NCI-H774 (cell line): ENCODE measurements at places on chromosomes 7 and 10.
A peak's percentile ranks its signal among the peaks of the same experiment; 100 is the strongest.

DNA sequence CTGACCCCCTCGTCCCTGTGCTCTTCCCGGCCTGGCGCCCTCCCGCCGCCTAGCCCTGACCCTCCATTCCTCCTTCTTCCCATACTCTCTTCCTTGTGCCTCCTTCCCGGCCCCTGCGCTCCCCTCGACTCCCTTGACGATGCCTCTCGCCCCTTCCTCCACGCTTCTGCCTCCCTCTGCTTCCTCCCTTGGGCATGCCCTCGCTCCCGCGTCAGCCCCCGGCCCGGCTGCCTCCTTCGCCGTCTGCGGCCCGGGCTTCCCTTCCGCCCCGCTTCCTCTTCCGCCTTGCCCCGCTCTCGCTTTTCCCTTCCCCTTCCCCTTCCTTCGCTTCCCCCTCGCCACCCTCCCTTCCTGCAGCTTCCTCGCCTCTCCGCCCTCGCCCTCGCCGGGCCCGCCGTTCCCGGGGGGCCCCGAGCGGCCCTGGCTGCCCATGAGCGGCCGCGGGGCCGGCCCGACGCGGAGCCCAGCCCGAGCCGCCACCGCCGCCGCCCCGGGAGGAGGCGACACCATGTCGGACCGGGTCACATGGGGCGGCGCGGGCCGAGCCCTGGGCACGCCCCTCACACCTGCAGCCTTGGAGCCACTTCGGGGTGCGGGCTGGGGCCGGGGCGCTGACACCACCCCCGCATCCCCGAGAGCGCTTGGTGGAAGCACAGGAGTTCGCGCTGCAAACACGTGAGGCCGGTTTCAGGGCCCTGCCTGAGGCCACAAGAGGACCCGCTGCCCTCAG lies at the start of gene FBXW4:
Gene FBXW4 (minus strand): TSS at position 497 of the 730 bp plus-strand sequence. CDS start 65 bp downstream, at position 432.
- peak; percentile 4 for DNase-seq

DNA sequence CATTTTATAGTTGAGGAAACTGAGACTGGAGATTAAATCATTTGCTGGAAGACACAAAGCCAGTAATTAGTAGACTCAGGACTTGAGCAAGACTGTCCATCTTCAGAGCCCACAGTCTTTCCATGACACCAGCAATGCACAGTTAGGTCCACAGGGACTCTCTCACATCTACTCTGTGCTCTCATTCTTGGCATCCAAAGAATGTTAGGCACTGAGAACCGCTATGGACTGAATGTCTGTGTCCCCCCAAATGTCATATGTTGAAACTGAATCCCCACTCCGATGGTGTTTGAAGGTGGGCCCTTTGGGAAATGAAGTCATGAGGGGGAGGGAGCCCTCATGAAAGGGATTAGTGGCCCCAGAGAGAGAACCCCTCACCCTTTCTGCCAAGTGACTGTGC lies 100.6 kb downstream of the LANCL2 start:
- no peak for DNase-seq

GRCh38 chr7:158760936-158761335 lies 56.3 kb upstream of the NCAPG2 start:
- DNase-seq, result no peak

GRCh38 chr10:661597-662222 lies 27.8 kb downstream of the DIP2C start:
- no peak for DNase-seq

DNA sequence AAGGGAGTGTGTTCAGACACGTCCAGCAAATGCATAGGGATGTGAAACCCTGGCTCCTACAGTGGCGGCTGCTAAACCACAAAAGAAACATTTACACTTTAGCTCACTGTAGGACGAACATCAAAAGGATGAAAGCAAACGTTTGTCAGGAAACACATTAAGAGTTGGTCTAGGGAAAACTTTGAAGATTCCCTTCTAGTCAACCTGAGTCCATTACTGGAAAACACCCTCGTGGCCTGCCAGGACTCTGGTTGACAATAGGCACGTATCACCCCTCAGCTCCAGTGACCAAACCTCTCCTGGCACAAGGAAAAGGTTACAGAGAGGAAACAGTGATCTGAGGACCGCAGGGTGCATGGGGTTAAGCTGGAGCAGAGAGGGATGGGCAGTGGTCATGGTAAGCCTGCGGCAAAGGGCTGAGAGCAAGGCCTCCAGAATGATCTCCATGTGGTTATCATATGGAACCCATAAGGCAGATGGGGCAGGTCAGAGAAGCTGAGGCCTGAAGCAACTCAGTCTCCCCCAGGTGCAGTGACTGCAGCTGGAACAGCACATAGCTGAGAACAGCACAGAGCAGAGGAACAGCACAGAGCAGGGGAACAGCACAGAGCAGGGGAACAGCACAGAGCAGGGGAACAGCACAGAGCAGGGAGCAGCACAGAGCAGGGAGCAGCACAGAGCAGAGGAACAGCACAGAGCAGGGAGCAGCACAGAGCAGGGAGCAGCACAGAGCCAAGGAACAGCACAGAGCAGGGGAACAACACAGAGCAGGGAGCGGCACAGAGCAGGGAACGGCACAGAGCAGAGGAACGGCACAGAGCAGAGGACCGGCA lies 49.9 kb downstream of the CHST15 start:
- DNase-seq, result no peak

DNA sequence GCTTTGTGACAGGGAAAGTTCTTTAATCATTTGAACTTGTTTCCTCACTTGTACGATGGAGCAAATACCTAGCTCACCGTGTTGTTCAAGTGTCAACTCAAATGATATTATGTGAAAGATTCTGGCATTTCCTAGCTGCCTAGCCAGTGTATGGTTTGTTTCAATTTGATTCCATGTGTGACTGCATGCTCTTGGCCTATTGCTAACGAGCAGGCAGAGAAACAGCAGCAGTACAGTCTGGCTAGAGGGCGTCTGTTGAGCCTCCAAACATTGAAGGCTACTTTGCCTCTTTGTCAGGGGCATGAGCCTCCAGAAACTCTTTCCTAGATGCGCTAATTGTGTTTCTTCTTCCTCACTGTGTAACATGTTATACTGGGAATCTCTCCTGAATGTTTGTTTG lies 417.4 kb downstream of the EXOC4 start:
- DNase-seq, result no peak

DNA sequence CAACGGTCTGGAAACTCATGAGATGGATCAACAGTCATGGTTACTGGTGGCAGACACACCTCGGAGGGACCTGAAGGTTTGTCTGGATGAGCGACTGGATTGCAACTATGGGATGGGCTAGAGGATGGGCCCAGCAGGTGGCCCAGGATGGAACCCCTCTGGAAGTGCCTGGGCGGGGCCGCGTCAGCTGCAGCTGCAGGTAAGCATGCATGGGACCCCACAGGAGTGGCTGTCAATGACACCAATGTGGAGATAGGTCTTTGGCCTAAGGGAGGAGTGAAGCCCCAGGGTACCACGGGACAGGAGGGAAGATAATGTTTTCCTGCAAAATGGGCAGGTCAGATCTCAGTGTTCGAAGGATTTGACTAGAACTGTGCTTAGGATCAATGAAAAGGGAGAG lies 103.4 kb downstream of the LANCL2 start:
- no peak for DNase-seq

- no peak for DNase-seq
These were observed 9.3 kb upstream of the IL2RA start for GRCh38 chr10:6071181-6072175.

GRCh38 chr7:137266764-137267163 lies 76.8 kb downstream of the PTN start:
- DNase-seq, result no peak

DNA sequence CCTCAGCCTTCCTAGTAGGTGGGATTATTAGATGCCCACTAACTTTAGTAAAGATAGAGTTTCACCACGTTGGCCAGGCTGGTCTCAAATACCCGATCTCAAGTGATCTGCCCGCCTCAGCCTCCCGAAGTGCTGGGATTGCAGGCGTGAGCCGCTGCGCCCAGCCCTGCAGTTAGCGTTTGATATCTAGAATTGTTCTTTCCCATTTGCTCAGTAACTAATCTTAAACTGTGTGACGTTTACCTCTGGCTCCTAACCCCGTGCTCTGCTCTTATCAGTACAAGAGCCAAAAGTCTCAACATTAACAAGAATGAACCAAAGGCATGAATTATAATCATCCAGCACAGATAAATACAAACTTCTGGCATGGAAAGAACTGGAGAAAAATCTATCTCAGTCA lies 47.4 kb downstream of the IGF2BP3 start:
- no peak for DNase-seq

GRCh38 chr10:125415964-125416363 lies 255.6 kb upstream of the CTBP2 start:
- no peak for DNase-seq

- DNase-seq, result peak; percentile 70
These were observed 282.6 kb downstream of the CAMK1D start for GRCh38 chr10:12631787-12632562.

GRCh38 chr7:53325061-53325460 lies 289.6 kb downstream of the POM121L12 start:
- DNase-seq, result no peak

- no peak for DNase-seq
These were observed 185.2 kb upstream of the ITGB1 start for GRCh38 chr10:33143160-33143728.

DNA sequence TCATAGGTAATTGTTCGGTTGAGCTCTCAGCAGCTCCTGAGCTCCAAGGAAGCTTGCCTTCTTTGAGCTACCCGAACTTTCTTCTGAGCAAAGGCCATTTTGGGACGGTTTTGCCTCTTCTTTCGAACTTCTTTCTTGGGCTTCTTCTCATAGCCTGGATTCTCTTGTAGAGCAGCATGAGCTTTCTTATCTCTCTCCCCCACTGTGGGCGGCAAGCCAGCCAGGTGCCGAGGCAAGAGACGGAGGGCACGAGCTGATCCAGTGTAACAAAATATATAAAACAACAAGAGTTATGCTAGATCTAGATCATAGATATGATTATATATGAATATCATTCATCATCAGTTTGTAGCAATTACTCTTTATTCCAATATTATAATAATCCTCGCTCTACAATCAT lies 16.5 kb upstream of the KNDC1 start:
- DNase-seq, result no peak

DNA sequence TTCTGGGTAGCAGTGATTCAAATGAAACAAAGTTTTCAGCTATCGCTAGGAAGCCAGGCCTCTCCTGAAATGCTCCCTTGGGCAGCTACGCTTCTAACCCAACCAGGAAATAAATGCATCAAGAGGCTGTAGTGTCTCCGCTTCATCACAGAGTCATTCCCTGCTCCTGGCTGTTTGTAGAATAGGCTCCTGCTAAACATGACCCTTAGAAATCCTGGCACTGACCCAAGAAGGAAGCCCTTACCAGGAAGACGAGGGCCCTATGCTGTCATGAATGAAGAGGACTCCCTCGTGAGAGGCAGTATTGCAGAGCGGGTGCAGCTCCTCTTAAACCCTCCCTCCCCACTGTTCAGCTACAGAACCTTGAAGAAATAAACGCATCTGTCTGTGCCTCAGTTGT lies 48.3 kb downstream of the NOD1 start:
- DNase-seq, result no peak

GRCh38 chr10:25392132-25392531 lies 217.3 kb downstream of the GPR158 start:
- DNase-seq, result no peak

- DNase-seq, result no peak
These were observed 3.4 kb downstream of the CALHM2 start for GRCh38 chr10:103448746-103449145.

DNA sequence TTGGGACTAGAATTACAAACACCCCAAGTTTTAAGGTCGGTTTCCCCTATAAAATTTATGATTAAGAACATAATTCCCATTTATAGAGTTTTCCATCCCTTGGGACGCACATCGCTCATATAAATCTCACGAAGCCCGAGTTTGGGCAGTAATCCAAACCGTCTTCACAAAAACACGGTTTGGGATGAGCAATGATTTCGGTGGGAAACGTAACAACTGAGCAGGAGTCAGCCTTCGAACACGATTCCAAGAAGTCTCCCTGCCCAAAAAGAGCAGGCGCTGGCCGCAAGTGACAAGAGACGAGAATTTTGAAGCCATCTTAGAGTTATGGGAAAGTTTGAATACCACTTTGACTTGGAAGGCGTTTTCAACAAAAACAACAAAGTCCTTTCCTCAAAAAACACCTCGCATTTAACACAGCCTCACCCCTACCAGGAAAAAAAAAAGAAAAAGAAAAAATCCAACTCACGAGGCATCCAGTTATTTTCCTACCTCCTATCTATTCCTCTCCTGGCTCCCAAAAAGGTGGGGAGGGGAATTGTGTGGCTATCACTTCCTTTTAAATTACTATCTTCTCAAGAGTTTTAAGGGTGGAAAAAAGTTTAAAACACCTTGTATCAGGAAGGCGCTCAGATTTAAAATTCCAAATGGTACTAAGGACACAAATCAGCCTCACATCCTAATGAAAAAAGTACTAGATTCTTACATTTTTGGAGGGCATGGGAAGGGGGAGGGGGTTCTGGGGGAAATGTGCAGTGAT lies 1.6 kb downstream of the SEPHS1 start:
- DNase-seq, result no peak

DNA sequence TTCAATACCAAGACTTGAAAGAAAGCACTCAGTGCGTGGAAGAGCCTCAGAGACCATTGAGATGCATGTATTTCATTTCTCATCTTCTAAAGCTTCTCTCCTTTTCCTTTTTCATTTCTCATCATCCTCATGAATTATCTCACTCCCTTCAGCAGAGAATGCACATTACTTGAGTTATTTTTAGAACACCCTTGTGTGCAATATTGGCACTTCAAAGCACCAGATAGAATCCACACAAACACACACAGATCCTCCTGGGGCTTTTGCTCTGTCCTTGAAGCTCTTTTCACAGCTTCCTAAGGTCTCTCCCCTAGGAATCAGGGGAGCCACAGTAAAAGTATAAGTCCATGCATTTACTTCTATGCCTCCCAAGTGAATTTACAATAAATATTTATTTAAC lies 18.3 kb downstream of the DGKI start:
- DNase-seq, result no peak

DNA sequence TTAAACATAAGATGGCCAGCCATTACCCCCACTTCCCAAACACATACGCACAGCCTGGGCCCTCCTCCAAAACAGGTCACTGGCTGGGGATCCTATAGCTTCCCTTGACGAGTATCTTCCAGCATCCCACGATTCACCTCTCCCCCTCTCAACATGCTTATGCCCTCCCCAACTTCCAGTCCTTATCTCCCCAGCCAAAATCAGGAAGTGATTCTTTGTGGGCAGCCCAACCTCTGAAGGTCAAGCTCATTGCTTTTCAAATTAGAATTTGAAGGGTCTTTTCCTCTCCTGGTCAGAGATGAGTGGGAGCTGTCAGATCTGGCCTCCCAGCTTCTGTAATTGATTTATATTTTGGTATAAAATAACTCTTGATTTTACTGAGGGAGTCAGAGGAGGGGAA lies 133.6 kb downstream of the ATXN7L1 start:
- DNase-seq, result no peak

DNA sequence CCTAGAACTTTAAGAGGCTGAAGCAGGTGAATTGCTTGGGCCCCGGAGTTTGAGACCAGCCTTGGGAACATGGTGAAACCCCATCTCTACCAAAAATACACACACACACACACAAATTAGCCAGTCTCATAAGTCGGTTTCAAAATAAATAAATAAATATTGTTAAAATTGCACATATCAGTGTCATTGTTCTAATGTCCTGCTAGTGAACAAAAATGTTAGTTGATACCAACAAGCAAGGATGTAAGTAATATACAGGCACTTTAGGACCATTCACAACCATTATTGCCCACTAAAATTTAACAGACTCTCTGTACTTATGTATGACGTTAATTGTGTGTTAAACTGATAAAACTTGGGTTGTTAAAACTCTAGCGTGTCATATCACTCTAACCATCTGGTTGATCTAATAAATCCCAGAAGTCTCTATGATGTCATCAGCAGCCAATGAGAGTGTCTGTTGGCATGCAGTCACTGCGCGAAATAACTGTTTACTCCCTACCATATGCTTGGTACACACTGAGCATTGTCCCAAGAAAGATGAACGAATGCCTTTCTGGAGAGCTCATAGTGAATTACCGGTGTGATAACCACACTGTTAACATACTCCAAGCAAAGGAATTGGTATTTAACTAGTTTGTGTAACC lies 30.4 kb upstream of the OTUD1 start:
- DNase-seq, result no peak
